ENCODE measurements at places on chromosomes 2 and 18.

GRCh38 chr2:232097260-232097659, 135.7 kb downstream of the DIS3L2 start:
- no peak for DNase-seq

DNA sequence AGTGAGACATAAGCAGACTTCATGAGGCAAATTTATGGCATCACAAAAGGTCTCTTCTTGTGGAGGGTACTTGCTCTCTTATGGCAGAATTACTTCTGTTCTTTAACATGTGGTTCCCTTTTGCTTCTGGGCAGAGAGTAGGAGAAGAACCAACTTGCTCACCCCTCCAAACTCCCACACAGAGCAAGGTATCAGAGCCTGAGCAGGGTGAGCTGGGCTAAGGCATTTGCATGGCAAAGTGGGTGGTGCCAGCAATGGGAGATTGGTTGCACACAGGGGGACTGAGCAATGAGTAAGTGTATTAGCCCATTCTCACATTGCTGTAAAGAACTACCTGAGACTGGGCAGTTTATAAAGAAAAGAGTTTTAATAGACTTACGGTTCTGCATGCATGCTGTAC, 64.2 kb upstream of the ITGB6 start:
- DNase-seq: no peak

GRCh38 chr2:191626497-191627151, 51.3 kb upstream of the NABP1 start:
- DNase-seq: no peak

- DNase-seq: no peak
Measured at GRCh38 chr2:203030991-203031390, 16.3 kb downstream of the NBEAL1 start.

- DNase-seq: no peak
Measured at GRCh38 chr2:88735853-88736252, 44.4 kb downstream of the RPIA start.

DNA sequence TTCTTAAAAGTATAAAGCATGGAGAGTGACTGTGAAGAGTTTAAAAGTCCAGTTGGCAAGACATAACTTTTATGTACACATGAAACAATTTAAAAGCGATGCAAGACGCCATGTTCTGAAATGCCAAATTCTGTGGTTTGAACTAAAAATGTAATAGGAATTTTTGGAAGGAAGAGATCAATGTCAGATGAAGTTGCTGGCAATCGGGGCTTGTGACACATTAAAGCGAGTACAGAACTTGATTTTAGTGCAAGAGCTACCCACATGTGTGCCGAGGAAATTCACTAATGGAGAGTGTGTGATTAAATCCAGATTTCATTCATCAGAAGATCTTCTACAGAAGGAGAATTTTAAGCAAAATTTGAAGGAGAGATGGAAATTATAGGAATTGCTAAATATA, 220.2 kb upstream of the CCDC68 start:
- no peak for DNase-seq

GRCh38 chr2:196924051-196924450, 2.5 kb downstream of the PGAP1 start:
- no peak for DNase-seq

DNA sequence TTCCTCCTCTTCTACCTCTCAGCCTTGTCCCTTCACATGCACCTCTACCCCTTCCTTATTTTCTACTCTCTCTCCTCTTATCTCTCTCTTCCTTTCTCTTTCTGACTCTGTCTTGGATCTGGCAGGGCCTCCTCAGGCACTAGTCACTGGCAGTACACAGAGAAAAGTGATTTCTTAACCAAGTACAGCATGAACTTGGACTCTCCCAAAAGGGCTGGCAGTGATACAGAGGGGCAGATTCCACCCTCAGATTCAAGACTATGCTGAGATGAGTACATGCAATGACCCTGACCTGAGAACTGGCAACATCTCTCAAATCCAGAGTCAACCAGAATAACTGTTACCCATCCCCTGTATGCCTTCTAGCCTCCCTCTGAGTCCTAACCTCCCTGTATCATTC, 4.3 kb downstream of the AOX1 start:
- DNase-seq: no peak

- no peak for DNase-seq
Measured at GRCh38 chr2:212274215-212274614, 264.4 kb downstream of the ERBB4 start.

GRCh38 chr18:79604205-79604912, 75.2 kb upstream of the CTDP1 start:
- no peak for DNase-seq

DNA sequence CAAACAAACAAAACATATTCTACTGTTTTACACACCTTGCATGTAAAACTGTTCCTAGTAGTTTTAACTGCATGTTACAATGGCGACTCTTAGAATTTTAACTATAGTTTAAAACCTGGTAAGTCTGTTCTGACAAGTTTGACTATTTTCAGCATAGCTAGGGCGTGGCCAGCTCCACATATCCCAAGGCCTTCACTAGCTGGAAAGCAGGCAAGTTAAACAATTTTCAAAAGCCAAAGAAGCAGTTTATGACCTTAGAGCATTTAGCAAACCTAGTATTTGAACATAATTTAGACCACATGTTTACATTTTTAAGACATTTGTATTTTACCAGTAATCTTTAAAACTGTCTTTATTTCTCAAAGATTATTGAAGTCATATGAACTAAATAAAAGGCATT, 402.8 kb upstream of the SYT4 start:
- no peak for DNase-seq

GRCh38 chr2:175136334-175137215, 31.4 kb downstream of the ATF2 start:
- DNase-seq: no peak

DNA sequence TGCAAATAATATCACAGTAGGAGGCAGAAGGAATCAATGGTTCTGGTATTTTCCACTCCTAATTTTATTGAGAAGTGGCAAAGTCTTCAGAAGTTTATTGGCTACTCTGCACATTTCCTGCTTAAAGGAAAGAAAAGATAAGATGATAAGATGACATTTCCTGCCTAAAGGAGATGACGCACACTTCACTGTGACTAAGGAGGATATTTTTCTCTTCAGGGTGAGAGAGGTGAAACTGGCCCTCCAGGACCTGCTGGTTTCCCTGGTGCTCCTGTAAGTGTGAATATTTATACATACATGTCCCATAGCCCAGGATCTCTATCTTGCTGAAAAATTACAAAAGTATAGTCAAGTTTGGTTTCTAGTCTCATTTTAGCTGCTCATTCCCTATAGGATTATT, 27.9 kb downstream of the COL3A1 start:
- no peak for DNase-seq

GRCh38 chr18:43393174-43393573, 115.9 kb upstream of the SYT4 start:
- DNase-seq: no peak

DNA sequence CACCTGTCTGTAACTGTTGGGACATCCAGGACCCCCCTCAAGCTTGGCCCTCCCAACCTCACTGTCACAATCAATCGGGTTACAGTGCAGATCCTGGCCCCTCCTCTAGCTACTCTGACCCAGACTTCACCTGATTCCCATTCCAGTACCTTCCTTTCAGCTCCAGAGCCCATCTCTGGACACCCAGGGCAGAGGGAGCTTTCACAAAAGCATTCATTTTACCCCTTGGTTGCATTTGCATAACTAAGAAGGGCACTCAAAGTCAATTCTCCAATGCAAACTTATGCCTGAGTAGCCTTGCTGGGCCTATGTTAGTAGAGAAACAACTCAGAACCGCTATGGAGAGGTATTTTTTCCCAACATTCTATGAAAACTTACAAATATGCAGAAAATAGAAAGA, 7.4 kb downstream of the ZAP70 start:
- no peak for DNase-seq

DNA sequence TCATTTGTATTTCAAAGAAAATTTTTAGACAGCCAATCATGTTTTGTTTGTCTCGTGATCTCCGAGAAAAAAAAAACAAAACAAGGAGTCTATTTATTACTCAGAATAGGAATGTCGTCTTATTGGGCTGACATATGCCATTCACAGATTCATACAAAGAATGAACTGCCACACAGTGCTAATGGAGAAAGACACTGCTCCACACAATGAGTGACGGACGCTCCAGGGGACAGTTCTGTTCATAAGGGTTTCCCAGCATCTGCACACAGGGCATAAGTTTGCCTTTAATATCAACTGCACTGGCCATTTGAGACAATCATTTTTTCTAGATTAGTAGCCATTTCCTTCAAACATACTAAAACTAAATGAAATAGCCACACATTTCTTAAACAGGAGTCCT, 3.4 kb downstream of the SERTAD2 start:
- no peak for DNase-seq

GRCh38 chr2:31349160-31349559, 65.4 kb downstream of the XDH start:
- no peak for DNase-seq

- DNase-seq: no peak
Measured at GRCh38 chr18:2337552-2338141, 233.7 kb downstream of the METTL4 start.

- no peak for DNase-seq
Measured at GRCh38 chr2:189366349-189366748, 74.9 kb upstream of the WDR75 start.

GRCh38 chr2:15449556-15450236, 111.4 kb downstream of the NBAS start:
- no peak for DNase-seq

GRCh38 chr2:47697000-47697601, 85.8 kb upstream of the MSH6 start:
- DNase-seq: no peak

- DNase-seq: no peak
Measured at GRCh38 chr18:76378526-76379215, 116.4 kb downstream of the ZNF516 start.

- DNase-seq: no peak
Measured at GRCh38 chr18:64402636-64403035, 253.7 kb upstream of the LINC00305 start.

- no peak for DNase-seq
Measured at GRCh38 chr18:58394046-58394445, 234.8 kb downstream of the ALPK2 start.

GRCh38 chr2:239383759-239384156, 17.1 kb downstream of the HDAC4 start:
- no peak for DNase-seq

GRCh38 chr2:233329489-233330135, 22.0 kb downstream of the SAG start:
- DNase-seq: no peak

DNA sequence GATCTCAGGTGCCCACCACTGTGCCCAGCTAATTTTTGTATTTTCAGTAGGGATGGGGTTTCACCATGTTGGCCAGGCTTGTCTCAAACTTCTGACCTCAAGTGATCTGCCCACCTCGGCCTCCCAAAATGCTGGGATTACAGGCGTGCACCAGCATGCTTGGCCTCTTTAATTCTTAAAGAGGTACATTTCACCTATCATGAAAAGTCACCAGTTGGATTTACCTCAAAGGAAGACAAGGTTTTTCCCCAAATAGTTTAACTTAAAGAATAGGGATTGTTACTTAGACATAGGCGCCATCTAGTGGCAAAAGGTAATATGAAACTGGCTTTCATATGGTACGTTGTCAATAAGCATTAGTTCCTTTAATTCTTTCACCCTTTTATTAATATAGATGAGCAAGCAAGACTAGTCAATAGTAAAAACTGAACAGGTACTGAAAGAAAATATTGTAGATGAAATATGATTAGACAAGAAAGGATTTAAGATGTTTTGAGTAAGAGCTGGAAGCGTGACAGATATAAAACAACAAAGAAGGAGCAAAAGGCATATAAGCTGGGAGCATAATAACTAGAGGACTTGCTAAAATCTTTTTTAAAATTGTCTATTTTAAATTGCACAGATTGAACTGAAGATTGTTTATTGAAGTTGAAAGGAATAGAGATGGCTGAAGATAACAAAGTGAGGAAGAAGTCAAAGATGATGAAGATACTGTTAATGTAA, 35.0 kb upstream of the PSMD14 start:
- no peak for DNase-seq

GRCh38 chr2:171598713-171599319, 76.5 kb downstream of the CYBRD1 start:
- DNase-seq: peak; percentile 51

DNA sequence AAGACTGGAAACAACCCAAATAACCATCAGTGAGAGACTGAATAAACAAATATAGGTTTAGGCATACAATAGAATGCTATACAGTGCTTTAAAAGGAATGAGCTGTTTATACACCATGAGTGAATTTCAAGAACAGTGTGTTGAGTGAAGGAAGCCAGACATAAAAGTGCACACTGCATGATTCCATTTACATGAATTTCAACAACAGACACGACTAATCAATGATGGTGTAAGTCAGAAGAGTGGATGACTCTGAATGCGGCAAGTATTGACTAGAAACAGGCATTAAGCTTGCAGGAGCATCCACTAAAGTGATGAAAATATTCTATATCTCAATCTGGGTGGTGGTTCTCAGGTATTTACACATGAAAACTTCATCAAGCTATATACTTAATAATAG, 142.7 kb upstream of the SLC39A10 start:
- no peak for DNase-seq

DNA sequence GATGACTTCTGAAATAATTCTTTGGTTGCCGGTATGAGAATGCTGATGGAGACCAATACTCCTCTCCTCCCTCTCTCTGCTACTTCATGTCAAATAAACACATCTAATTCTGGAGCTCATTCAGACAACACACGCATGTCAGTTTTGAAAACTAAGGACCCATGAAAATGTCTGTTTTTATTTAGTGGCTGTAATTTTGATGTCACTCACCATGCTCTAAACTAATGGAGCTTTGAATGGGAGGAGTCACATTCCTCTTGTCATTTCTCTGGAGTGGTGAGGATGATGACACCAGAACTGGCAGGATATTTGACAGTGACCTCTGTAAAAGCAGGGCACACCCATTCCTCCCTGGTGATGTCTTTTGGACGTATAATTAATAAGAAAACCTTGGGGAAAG, 163.0 kb downstream of the PHLPP1 start:
- no peak for DNase-seq

- no peak for DNase-seq
Measured at GRCh38 chr2:70551167-70551566, 2.5 kb downstream of the TGFA start.

DNA sequence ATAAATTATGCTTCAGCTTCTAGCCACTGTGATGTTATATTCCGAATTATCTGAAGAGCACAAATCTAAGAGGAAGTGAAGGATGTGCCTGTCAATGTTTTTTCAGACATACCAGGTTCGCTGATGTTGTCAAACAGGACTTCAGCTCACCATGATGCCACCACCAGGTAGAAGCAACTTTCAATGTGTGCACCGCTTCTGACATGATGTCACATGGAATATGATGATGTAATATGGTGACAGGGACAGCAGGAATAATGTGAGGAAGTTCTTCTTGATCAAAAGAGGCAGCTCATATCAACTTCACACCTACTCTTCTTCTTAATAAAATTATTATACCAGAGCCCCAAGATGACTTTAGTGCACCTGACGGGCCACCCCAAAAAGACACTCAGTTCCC, 893.2 kb downstream of the BCL11A start:
- no peak for DNase-seq

DNA sequence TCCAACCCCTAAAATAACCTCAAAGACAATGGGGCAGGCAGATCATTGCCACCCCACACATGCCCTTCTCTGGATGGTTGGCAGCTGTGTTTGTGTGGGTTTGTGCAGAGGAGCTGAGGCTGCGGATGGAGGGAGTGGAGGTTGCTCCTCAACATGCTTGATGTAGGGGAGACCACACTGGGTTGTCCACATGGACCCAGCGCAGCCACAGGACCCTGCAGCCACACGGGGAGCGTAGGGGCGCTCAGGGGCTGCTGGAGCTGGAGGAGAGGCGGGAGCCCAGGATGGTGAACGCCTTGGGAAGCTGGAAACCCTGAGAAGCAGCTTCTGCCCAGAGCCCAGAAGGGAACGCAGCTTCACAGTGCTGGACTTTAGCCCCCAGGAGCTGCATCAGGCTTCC, 56.3 kb upstream of the TMEM18 start:
- no peak for DNase-seq

- no peak for DNase-seq
Measured at GRCh38 chr2:154527962-154528361, 170.5 kb upstream of the KCNJ3 start.
